ENCODE measurements at places on chromosomes 4 and X.

GRCh38 chrX:12206413-12206812, 68.1 kb downstream of the FRMPD4 start:
- no peak for DNase-seq

DNA sequence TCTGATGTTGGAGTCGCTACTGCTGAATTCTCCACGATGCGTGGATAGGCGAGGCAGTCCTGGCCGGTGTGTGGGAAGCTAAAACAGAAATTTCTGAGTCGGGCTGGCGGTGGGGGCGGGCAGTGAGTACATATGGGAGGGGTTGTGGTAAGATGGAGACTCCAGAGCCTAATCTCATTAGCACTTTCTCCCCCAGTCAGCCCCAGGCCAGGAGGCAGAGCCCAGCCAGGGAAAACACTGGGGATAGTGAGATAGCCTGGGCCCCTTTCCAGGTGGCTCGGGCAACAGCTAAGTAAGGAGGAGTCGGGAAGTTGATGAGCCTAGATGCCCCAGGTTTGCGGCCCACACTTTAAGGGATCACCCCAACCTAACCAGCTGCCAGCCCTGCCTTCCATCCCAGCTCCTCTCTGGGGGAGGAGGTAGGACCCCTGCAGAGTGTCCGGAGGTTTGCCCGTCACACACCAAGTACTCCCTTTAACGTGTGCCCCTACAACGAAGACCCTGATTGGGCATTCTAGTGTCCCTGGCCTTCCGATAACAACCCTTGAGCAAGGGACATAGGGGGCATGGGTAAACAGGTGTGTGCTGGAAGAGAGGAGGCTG, 2.4 kb upstream of the LOC101059915 start:
- DNase-seq = no peak

DNA sequence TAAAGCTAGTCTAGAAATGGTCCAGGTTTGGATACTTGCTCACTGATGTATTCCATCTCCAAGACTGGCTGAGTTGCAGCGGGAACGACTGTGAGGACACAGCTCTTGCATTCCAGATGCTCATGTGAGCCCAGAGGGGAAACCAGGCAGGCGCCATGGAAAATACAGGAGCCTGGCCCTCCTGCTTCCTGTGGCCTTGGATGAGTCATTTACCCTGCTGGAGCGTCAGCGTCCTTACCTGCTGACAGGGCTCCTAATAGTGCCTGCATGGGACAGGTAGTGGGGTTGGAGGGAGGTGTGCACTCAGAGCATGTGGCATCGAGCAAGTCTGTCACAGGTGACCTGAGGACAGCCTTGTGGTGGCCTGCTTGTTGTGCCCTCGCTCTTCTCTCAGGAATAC, 69.4 kb downstream of the NSG1 start:
- no peak for DNase-seq

DNA sequence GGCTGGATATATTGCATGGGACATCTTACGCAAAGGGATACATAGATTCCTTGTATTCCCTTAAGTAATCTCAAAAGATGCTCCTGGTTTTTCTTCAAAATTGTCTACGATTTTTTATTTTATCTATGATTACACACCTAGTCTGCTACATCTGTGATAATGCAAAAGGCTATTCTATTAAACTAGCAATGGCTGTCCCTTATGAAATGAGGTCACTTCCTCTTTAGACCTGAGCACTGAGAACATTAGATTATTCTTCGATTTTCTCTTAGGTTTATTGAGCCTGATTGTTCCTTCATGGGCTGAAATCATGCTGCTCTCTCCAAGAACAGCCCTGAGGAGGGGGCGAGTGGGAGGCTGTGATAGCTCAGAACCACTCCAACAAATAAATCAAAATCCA, 126.8 kb upstream of the ENPP6 start:
- DNase-seq = no peak

DNA sequence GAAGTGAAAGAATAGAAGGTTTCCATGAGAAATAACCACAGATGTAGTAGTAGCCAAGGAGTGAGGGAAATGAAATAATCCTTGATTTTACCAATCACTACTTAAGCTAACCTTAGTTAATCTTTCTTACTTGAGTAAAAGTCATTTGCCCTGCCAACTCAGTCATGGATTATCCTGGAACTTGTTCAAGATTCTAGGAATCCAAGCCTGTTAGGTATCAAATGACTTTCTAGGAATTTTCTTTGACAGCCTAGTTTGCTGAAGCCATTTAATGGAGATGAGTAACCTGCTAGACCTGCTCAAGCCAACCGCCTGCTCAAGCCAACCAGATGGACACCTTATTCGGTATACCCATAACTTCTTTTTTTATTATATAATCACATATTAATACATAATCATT, 180.5 kb downstream of the KLHL13 start:
- DNase-seq = no peak

DNA sequence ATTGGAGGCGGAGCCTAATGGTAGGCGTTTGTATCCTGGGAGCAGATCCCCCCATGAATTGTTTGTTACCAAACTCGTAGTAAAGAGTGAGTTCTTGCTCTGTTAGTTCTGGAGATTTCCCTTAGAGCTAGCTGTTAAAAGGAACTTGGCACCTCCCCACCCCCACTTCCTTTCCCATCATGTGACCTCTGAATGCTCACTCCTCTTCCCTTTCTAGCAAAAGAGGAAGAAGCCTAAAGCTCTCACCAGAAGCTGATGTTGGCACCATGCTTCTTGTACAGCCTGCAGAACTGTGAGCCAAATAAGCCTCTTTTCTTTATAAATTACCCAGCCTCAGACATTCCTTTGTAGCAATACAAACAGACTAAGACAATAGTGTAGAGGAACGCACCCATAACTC, 13.8 kb upstream of the ATOH1 start:
- DNase-seq = no peak
